HS-5 (cell line): ENCODE measurements at places on chromosomes 11 and 22.

DNA sequence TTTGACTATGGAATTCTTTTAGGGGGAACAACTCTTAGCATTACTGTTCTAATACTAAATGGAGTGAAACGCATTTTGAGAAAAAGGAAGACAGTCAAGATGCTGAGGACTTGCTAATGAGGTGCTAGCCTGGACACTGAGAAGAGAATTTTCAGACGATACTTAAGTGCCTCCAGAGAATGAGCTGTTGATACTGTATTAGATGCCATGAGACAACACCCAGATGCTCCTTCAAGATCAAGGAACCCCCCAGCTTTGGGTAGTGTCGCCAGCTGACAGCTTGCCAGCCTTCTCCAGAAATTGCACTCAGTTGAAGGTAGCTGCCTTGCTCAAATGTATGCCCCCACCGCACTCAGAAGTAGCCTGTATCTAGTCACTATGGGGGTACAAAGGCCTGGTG lies 52.5 kb upstream of the SLC36A4 start:
- no peak for DNase-seq

GRCh38 chr11:115247361-115247760 lies 256.9 kb downstream of the CADM1 start:
- no peak for DNase-seq

DNA sequence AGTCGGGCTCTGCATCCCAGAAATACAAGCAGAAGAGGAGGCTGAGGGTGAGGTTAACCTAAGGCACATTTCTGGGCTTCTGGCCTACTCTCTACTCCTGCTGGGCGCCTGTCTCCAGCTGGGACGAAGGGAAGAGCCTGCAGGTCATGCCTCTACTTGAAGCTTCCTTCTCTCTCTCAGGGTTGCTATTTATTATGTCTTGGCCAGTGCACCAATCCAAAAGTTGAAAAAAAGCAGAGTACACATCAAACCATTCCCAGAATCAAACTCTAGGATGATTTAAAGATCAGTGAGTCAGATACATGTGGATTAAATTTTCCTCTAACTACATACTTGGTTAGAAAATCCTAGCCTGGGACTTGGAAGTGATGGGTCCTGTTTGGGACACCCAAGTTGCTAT lies 60.2 kb upstream of the CDON start:
- DNase-seq, result no peak

DNA sequence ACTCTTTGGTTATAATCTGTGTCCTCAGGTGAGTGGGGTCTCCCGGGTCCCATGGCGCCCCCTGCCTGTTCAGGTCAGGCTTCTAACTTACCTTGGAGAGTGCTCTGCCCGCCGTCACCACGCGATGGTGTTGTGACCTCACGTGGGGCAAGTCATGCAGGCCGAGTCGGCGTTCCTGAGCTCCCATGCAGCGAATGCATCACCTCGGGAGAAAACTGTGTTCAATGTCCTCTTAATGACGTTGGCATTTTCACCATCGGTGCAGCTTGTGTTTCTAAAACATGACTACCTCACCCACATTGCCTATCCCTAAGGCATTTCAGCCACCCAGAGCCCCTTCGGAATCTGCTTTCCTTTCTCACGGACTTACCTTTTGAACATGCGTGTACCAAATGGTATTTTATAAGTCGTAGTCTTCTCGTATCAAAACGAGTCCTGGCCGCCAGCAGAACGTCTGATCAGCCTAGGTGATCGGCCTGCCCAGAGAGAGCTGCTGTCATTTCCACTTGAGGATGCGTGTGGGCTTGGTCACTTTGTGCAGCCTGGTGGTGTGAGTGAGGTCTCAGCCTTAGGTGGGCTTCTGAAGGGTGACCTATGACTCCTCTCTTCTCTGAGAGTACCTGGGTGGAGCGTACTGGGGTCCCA lies 64.8 kb downstream of the TBC1D22A start:
- no peak for DNase-seq

- DNase-seq, result no peak
Observed at GRCh38 chr22:50146439-50147238, 23.9 kb upstream of the PANX2 start.

GRCh38 chr11:130165601-130166456 lies 6.2 kb downstream of the ST14 start:
- no peak for DNase-seq

DNA sequence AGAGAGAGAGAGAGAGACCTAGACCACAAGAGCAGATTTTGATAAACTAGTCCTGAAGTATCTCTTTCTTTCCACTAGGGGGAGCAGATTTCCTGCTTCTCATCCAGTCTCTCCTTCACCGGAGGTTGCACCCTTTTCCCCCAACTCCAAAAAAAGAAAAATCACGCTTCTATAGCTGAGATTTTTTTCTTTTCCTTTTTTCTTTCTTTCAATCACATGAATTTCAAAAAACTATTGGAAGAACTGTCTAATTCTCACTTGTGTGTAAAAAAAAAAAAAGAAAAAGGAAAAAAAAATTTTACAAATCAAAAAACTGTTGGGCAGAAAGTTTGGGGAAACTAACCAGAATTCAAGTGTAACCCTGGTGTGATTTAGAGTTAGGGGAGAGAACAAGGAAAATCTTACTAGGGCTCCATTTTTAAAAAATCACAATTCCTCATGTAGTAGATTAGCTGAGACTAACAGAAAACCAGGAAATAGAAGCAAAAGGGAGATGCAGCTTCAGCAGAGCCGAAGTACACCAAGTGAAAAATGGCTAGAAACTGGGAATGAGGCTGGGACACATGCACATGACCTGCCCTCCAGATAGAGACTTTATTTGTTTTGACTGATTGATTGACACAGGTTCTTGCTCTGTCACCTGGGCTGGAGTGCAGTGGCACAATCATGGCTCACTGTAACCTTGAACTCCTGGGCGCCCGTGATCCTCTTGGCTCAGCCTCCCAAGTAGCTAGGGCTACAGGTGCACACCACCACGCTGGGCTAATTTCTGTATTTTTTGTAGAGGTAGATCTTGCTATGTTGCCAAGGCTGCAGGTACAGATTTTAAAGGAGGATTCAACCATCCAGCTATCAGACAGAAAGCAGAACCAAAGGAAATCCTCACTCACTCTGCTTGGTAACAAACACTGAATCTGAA lies 27.1 kb downstream of the SDHD start:
- peak; percentile 19 for DNase-seq

GRCh38 chr11:114366331-114367243 lies 33.7 kb downstream of the C11orf71 start:
- DNase-seq, result peak; percentile 84

DNA sequence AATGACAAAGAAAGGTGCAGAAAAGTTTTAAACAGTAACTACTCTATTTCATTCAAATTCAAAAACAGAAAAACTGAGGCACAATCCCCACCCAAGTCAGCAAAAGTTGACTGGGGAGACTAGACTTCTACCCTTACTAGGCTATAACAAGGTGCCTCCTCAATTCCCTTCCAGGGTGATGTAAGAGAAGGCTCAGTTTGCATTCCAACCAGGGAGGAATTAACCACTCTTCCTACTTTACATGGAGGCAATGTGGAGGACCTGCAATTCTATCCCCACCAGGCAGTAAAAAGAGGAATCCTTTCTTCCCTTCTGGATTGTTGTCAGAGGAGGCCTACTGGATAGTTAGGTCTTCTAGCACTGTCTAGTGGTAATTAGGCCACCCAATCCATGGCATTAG lies 26.1 kb downstream of the TYR start:
- DNase-seq, result no peak

- DNase-seq, result no peak
Observed at GRCh38 chr11:63826471-63827190, 12.3 kb upstream of the MARK2 start.

DNA sequence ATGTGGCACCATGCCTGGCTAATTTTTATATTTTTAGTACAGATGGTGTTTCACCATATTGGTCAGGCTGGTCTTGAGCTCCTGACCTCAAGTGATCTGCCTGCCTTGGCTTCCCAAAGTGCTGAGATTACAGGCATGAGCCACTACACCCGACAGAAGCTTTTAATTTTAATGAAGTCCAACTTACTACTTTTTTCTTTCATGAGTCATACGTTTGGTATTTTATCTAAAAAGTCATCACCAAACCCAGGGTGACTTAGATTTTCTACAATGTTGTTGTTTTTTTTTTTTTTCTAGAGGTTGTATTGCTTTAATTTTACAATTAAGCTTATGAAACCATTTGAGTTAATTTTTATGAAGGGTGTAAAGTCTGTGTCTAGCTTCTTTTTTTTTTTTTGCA lies 34.9 kb downstream of the JRKL start:
- peak; percentile 66 for DNase-seq
